Stimulated activated CD4-positive, alpha-beta T cell treated with anti-CD3 and anti-CD28 coated beads, TNF-alpha, amount 100 ng/mL, for 24 hours (primary cell): ENCODE measurements at places on chromosomes 7 and 10.

- DNase-seq: no peak
These were observed 24.9 kb downstream of the MSRB2 start for GRCh38 chr10:23120001-23120934.

- no peak for DNase-seq
These were observed 16.5 kb downstream of the FAM25A start for GRCh38 chr10:87036623-87037022.

- DNase-seq: no peak
These were observed 330.7 kb downstream of the CDC14C start for GRCh38 chr7:49255054-49255453.

DNA sequence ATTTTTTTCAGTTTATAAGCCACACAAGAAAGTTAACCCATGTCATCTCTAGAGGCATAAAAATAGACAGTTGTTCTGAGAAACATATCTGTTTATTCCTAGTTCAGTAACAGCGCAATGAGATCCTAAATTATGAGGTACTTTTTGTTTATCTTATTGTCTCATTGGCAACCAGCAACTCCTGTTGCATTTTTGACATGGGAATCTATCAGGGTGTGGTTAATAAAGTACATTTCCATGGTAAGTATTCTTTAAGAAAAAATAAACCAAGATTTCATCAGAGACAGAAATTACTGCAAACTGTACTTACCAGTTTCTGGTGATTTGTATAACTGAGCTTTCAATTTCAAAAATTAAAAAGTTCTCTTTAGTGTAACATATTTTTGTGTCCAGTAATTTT is 9.0 kb downstream of the FAS start:
- no peak for DNase-seq

- peak; percentile 64 for DNase-seq
These were observed 57.6 kb upstream of the EZH2 start for GRCh38 chr7:148941598-148942275.

DNA sequence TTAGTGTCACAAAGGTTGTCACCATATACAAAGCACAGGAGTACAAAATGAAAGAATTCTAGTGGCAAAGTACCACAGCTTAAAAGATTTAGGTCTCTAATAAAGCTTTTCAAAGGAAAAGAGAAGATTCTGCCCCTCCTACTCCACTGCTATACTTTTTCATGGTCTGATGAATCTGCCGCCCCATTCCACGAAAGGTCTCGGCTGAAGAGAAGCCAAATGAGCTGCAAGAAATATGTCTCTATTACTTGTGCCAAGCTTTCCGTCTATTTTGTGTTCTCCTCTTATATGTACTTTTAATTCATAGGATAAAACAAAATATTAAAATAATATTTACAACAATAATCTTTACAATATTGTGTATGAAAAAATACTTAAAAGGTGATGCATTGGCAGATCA is 222.6 kb downstream of the ANK3 start:
- DNase-seq: no peak

DNA sequence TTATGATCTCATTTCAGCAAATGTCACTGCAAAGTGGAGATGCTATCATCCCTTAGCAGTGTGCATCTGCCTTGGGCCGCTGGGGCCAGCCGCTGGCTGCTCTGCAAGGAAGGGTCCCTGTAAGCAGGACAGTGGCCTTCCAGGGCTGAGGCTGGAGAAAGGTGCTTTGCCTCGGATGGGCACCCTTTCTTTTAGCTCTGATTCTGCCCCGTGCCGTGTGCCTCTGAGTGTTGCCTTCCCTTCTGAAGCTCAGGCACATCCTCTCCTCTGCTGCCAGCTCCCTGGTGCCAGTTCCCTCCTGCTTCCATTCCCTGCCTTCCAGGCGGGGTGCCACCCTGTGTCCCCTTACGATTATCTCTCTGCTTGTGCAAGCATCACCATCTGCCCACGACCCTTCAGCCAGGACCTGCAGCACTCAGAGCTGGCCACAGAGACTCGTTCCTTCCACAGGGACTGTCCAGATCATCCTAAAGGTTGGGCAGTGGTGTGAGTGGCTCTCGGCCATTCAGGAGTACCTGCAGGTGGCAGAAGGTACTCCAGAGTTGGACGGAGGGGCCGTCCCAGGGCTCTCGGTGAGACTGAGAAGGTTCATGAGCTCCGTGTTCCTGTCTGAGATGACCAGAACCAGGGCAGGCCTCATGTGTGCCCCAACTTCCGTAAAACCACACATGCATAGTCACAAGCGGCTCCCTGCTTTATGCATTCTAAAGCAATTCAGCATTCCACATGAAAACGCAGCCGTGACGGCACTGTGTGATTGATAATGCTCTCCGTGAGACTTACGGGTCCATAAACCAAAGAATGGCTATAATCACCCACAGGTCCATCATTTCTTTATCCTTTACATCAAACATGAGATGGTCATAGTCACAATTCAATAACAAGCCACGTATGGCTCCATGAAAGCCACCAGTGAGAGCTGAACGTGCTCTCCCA is 371.4 kb downstream of the DNAJB6 start:
- DNase-seq: no peak

DNA sequence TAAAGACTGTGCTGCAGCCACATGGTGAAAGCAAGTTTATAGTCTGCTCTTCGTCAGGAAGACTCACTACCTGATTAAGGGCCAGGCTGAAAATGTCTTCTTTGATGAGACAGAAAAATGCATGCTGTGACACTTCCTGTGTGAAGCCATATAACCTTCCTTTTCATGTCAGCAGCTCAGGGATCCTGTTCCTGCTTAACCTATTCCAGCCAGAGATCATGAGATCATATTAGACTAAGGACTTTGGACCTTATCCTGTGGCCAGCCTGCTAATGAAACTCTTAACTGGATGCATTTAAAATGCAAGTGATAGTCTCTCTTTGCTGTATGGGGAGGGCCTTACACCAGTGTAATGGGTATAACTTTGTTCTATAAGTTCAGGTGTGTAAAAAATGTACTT is 165.2 kb downstream of the PTEN start:
- DNase-seq: no peak

GRCh38 chr7:65411249-65411648 is 37.6 kb downstream of the ZNF92 start:
- DNase-seq: no peak

DNA sequence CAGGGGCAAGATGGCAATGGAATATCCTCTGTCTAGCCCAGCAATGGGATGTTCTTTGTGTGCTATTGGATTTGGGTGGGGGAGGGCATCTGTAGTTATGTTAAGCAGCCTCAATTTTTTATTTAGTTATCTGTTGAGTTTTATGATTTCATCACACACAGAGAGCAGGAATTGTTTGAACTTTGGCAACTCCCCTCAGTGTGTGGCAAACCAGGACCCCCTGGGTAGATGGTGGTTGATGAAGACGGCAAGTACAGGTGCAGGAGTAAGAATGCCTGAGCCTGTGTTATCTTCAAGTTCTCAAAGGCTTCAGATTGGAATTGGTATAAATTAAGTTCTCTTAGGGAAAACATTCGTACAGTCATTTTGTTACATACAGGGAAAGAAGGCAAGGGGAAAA is 142.4 kb upstream of the SAMD8 start:
- DNase-seq: no peak
